ENCODE measurements at places on chromosomes 1 and 21. TPM values are rescaled to one million over a fixed set of nuclear protein-coding genes. Genes with fewer than 3 reads are reported as not detected.

GRCh38 chr1:17012775-17013490 is 1.2 kb upstream of the ATP13A2 start:
- no peak for DNase-seq

DNA sequence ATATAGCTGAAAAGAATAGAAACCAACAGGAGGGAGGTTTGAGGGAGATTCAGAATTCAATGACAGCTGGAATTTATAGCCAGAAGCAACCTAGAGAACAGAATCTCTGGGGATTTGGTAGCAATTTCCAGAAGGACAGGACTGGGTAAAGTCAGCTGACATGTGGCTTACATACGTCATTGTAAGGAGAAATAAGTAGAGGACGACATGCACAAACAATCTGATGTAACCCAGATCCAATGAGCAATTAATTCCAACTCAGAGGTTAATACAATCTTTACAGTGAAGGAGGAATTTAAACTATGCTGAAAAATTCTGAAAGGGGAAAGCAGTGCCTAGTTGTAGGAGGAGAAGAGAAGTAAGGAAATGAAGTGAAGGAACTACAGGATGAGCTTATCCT is 383.9 kb downstream of the PTBP2 start:
- DNase-seq, result no peak

GRCh38 chr1:157431751-157432150 is 120.6 kb downstream of the FCRL5 start:
- DNase-seq, result no peak

DNA sequence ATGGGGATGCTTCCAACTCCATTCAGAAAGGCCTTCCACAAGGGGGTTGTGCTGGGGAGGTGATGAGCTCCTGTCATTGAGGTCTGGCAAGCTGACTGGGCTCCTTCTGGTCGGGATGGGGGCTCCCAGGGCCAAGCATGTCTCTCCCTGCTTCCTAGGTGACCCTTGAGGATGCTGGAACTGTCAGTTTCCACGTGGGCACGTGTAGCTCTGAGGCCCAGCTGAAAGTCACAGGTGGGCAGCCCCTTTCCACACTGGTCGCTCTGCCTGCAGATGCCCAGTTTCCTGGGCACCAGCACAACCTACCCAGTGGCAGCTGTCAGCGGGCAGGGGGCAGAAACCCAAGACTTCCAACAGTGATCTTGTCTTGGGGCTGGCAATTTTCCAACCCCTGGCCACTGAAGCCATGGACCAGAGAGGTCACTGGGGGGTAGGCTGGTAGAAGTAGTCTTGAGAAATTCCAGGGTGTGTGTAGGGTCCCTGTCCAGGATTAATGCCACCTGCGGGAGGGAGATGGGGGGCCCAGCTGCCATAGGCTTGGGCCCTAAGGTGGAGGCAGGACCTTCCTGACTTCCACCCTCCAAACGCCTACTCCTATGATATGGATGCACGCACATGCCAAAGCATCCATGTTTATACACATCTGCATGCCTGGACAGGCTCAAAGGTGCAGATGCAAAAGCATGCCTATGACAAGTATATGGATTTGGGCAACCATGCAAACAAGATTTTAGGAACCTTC is 97.1 kb downstream of the TRIM11 start:
- no peak for DNase-seq

DNA sequence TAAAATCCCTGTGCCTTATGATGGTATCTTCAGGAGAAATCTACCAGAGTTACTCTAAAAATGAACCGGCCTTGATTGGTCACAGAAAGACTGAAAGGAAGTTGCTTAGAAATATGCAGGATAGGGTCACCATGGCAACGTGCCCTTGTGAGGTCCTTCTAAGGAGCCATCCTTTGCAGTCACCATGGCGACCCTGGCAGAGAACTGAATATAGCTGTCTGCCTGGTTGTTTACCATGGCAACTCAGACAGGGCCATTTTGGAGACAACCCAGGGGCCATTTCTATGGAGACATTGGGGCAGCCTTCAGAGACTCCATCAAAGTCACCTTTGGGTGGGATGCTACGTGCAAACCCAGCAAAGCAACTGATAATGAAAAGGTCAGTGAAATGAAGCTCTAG is 43.0 kb downstream of the SNX7 start:
- no peak for DNase-seq

GRCh38 chr1:209587789-209588188 is 4.3 kb downstream of the CAMK1G start:
- no peak for DNase-seq

- DNase-seq, result no peak
Observed at GRCh38 chr1:158126425-158126824, 54.3 kb upstream of the CD1D start.

- DNase-seq, result no peak
Observed at GRCh38 chr1:159505676-159506075, 30.1 kb downstream of the OR10J5 start.

CCDC185 gene
- not detected for polyA plus RNA-seq

RUNX3 gene
- polyA plus RNA-seq, result 0.43 TPM

NPHP4 gene
- polyA plus RNA-seq, result 4.1 TPM

TMEM82 gene
- not detected for polyA plus RNA-seq

Measured in forelimb muscle (tissue), 1 donor.